ENCODE measurements at places on chromosomes 2 and 18.
A peak's percentile ranks its signal among the peaks of the same experiment; 100 is the strongest.

DNA sequence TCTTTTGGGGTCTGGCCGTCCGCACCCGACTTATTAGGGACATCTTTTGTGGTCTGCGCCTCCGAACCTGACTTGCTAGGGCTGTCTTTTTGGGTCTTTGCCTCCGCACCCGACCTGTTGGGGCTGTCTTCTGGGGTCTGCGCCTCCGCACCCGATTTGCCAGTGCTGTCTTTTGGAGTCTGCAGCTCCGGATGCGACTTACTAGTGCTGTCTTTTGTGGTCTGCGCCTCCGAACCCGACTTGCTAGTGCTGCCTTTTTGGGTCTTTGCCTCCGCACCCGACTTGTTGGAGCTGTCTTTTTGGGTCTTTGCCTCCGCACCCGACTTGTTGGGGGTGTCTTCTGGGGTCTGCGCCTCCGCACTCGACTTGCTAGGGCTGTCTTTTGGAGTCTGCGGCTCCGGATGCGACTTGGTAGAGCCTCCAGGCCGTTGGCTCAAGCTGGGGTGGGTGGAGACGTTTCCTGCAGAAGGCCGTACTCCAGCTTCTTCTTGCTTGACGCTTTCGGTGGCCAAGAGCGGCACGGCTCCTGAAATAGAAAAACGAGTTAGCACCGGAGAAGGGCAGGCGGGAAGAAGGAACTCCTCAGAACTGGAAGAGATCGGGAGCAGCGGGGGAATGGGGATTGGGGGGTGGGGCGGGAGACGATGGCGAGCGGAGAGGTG lies 498 bp downstream of the TGOLN2 start:
- DNase-seq, result no peak

- DNase-seq, result peak; percentile 56
Observed at GRCh38 chr2:100416935-100417710, at the start of gene CHST10. Gene CHST10 (minus strand): TSS chr2:100417668. CDS start chr2:100406675, 10,993 bp downstream.

- DNase-seq, result no peak
Observed at GRCh38 chr18:58196881-58197872, 153.2 kb downstream of the NEDD4L start.

GRCh38 chr2:109189751-109190150 lies 60.7 kb downstream of the SH3RF3 start:
- no peak for DNase-seq

GRCh38 chr2:139217641-139218040 lies 437.5 kb upstream of the NXPH2 start:
- DNase-seq, result no peak

- DNase-seq, result no peak
Observed at GRCh38 chr2:230225486-230225885, at the start of gene SP140. Gene SP140 (plus strand): TSS chr2:230225736. CDS start chr2:230225845, 109 bp downstream.

GRCh38 chr18:58584200-58585127 lies 44.4 kb downstream of the ALPK2 start:
- DNase-seq, result no peak

DNA sequence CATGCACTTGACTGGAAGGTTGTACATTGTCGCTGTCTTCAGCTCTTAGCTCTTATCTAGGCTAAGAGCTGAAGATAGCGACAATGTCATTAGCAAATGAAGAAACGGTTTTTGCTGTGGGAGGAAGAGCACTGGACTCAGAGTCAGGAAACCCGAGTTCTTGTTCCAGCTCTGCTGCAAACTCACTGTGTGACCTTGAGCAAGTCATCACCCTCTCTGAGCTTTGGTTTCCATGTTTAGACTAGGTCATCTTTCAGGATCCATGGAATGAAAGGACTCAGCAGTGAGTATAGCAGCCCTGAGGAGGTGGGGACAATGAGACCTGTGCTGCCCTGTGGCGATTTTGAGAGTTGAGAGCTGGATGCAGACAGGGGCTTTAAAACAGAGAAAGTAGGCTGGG lies 85.3 kb downstream of the ASAP2 start:
- no peak for DNase-seq

DNA sequence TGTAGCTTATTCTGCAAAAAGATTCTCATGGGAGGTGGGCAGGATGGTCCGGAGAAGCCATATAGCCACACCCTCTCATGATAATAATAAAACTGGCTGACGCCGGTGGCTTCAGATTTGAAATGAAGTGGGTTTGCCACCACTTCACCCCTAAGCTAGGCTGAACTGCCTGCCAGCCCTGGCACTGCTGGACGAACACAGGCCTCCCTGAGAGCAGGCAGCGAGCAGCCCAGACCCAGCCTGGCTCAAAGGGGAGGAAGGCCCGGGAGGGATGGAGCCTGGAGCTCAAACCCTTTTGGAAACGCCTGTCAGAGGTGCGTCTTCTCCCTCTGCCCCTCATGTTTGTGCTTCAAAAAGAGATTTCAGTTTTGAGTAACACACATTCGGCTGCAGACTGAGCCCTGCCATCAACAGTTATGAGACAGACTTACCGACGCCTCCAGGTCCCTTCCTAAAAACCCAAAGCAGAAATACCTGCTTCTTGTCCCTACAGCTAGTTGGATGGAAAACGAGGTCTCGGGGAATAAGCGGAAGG lies 71.1 kb upstream of the HPCAL1 start:
- DNase-seq, result no peak

GRCh38 chr2:118846442-118846952 lies 951 bp downstream of the EN1 start:
- DNase-seq, result no peak

DNA sequence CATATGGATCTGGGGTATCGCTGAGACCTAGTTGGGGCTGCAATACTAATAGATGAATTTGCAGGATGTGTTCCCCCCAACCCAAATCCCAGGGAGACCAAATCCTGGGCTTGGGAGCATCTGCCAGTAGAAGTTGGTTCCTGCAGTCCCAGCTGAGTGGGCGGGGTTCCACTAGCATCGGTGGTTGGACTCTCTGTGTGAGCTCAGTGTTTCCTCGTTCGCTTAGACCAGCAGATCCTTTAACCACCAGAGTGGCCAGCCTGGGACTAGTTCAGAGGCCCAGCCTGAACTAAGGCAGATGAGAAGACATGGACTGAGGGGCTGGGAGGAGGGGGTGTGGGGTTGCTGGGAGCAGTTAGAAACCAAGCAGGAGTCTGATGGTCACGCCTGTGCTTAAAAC lies 40.7 kb downstream of the PCARE start:
- DNase-seq, result no peak

DNA sequence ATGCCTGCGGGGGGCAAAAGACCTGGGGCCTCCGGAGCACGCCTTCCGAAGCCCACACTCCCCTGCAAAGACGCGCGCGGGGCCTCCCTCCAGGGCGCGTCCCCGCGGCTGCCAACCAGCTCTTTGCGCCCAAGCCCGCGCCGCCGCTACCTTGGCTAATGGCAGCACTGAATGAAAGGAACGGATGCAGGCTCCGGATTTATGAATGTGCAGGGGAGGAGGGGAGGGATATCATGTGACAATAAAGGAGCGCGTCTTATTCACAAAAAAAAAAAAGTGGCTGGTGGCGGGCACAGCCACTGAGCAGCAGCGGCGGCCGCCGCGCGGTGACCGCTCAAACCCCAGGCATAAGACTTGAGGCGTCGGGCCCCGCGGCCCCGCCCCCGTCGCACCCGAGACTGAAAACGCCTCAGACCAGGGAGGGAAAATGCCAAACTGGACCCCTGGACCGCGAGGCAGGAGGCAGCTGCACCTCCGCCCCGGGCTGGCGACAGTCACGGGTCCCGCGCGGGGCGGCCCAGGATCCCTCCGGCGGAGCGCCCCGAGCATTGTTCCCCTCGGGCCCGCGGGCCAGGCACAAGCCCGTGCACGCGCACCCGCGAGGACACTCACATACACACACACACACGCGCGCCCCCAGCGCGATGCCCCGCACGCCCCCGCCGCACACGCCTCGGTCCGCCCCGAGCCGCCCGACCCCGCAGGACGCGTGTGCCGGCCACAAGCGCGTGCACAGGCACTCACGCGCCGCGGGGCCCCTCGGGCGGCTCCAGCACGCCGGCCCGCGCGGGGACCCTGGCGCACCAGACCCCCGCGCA lies 1.6 kb downstream of the SPRED2 start:
- peak; percentile 77 for DNase-seq

DNA sequence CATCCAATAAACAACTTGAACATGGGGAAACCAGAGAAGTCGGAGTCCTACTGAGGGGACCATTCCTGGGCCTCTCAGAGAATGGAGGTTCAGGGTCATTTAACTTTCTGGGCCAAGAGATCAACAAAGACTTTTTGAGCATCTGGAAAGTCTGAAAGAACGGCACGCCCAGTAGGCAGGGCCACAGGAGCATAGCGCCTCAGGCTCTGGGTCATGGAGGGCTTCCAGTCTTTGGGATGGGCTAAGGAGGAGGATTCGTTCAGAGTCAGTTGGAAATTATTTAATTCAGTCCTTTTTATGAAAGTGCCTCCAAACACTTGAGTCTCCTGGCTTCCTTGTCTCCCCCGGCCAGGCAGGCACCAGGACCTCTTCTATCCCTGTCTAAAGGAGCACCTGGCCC lies 101.1 kb upstream of the GLI2 start:
- DNase-seq, result no peak

GRCh38 chr2:135056790-135057189 lies 4.7 kb downstream of the RAB3GAP1 start:
- no peak for DNase-seq

- no peak for DNase-seq
Observed at GRCh38 chr2:112277596-112278220, 2.3 kb downstream of the ZC3H6 start.

DNA sequence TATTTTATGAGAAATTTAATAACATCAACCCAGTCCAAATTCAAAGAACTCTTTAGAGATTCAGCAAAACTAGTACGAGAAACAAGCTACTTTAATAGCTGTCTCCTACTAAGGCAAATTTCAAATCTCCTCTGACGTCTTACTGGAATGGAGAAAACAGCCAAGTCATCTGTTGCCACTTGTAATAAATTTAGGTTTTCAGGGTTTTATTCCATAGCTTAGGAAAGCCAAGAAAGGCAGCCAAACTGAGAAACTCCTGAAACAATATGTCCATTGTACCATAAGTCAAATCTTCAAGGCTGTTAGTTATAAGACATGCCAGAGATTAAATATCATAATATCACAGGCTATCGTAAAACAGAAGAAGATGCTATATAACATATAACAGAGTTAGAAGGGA lies 524.6 kb upstream of the SETBP1 start:
- no peak for DNase-seq

GRCh38 chr18:77597726-77598125 lies 348.1 kb downstream of the GALR1 start:
- no peak for DNase-seq

DNA sequence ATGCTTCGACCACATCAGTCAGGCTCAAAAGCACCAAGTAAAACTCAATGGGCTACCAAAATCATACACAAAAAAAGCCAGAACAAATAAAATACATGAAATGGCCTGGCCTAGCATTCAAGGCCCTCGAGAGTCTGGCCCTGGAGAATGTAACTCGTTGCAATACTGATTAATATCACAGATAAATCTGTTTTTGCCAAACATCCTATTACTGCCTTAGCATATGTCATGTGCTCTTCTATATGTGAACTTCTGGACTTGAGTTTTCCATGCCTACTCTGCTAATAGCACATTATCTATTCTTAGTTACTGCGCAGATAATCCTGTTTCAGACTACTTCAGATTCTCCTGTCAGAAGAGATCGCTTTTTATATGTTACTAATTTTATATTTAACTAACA lies 250.7 kb upstream of the SMAD7 start:
- no peak for DNase-seq

GRCh38 chr2:14632133-14632936 lies at the start of gene LRATD1:
Gene LRATD1 (plus strand): TSS chr2:14632717. CDS start chr2:14633980, 1,263 bp downstream.
- peak; percentile 62 for DNase-seq

DNA sequence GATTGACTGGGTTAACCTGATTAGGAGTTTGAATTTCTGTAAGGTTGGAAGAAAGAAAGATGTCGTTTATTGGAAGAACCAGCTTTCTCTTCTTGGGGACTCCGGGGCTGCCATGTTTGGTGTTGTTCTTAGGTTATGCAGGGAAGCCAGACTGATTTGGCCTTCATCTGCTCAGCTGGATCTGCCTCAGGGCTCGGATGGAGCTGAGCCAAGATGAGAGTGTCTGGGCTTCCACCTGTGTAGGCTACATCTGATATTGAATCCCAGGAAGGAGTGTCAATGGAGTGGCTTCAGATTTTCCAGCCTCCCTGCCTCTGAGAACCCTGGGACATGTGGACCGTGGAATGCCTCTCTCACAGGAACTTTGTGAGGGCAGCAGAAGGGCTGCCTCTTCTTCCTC lies 126.1 kb downstream of the WDSUB1 start:
- no peak for DNase-seq

GRCh38 chr18:28794459-28795245 lies 617.7 kb upstream of the CDH2 start:
- no peak for DNase-seq

- DNase-seq, result no peak
Observed at GRCh38 chr2:203758841-203759689, 52.6 kb downstream of the CD28 start.

DNA sequence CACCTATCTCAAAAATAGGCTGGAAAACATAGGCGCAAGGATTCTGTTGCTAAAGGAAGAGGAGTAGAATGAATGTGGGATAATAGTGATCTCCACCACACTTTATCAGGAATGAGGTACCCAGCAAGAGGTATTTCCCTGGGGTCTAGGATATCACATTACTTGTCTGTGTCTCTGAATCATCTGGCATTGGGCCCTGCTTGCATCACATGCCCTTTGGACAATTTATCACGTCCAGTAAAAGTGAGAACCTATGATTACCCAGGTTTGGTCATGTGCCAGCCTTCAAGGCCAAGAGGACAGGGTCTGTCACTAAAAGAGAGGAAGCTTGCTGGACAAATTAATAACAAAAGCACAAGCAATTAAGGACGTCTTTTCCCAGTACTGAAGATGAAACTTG lies 11.4 kb upstream of the TRAPPC8 start:
- DNase-seq, result no peak

- DNase-seq, result no peak
Observed at GRCh38 chr18:25288340-25288938, 63.5 kb downstream of the ZNF521 start.

- DNase-seq, result no peak
Observed at GRCh38 chr2:197281421-197281820, 29.2 kb downstream of the ANKRD44 start.

GRCh38 chr2:221817052-221817451 lies 244.9 kb upstream of the EPHA4 start:
- DNase-seq, result no peak

- DNase-seq, result no peak
Observed at GRCh38 chr18:77522051-77522675, 272.5 kb downstream of the GALR1 start.

GRCh38 chr2:218400167-218400929 lies 680 bp downstream of the CTDSP1 start:
- no peak for DNase-seq

DNA sequence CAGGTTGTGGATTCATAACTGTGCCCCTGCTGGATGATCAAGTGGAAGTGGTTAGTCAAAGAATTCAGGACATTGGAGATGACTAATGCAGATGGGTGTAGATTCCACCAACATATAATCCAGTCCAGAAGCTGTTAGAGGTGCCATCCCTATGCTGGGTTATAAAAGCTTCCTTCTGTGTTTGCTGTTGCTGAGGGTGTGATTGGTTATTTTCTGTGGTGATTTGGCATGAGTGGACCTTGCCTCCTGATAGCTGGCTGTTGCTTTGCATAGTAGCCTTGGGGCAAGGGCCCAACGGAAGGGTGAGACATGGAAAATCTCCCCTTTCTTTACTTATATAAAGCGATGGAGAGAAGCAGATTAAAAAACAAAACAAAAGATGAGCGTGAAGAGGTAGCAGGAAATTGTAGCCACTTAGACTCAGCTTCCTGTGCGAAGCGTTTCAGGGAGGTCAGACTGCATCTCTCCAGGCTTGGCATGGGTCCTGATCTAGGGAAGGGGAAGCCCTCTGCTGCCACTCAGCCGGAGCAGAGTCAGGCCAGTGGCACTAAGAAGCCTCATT lies 190.4 kb downstream of the FMNL2 start:
- no peak for DNase-seq

Measured in NCI-H1694 treated with DMSO at 0.1 percent for 48 hours (cell line).